Activated T-cell treated with anti-CD3 and anti-CD28 coated beads, Interleukin-2, amount 50 U/mL, for 4 hours (primary cell): ENCODE measurements at places on chromosomes 6 and 20. TPM values are rescaled to one million over a fixed set of nuclear protein-coding genes. Genes with fewer than 3 reads are reported as not detected.

GRCh38 chr6:38088829-38089228, 269.3 kb downstream of the ZFAND3 start:
- DNase-seq, result no peak

DNA sequence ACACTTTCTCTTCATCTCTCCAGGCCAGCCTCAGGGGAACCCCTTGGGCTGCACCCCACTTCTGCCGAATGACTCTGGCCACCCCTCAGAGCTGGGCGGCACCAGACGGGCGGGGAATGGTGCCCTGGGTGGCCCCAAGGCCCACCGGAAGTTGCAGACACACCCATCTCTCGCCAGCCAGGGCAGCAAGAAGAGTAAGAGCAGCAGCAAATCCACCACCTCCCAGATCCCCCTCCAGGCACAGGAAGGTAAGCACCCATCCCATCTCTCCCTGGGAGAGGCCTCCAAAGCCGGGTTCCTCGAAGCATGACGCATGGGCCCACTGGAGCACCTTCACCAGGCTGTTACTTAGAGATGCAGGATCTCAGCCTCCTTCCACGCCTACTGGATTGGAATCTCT, 11.3 kb downstream of the MDFI start:
- DNase-seq, result no peak

DNA sequence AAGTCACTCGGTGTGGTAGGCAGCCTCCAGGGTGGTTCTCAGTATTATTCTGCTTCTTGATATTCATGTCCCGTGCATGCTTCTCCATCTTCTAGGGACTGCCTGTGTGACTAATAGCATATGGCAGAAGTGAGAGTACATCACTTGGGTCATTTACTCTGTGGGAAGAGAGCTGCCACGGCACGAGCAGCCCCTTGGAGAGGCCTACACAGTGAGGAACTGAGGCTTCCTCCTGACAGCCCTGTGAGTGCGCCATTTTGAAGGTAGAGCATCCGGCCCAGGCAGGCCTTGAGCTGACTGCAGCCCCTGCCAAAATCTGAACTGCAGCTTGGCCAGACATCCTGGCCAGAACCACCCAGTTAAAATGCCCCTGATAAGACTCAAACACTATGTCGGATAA, 17.3 kb upstream of the MCUR1 start:
- no peak for DNase-seq

The SH3BGRL2 gene
- total RNA-seq, result 0.51 TPM

DNA sequence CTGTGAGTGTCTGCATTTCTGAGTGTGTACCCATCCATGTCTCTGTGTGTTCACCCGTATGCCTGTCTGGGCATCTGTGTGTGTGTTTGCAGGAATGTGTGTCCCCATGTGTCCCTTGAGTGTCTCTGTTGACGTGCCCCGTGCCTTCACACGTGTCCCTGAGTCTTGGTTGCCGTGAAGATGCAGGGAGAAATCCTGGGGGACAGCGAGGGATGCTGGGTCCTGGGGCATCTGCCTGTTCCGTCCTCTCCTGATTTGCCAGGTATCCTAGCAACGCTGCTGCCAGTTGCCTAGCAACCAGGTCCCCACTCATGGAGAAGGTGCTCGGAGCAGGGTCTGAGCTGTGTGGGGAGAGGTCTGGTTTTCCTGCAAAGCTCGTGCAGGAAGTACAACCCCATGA, 6.0 kb upstream of the LKAAEAR1 start:
- DNase-seq, result no peak

GRCh38 chr6:108721286-108721685, 126.9 kb upstream of the ARMC2 start:
- DNase-seq, result no peak

The PPIL6 gene
- total RNA-seq, result 0.27 TPM

The NMBR gene
- not detected for total RNA-seq

GRCh38 chr6:55617272-55617671, 38.3 kb upstream of the HMGCLL1 start:
- no peak for DNase-seq

The HLA-DOB gene
- 0.82 TPM for total RNA-seq

DNA sequence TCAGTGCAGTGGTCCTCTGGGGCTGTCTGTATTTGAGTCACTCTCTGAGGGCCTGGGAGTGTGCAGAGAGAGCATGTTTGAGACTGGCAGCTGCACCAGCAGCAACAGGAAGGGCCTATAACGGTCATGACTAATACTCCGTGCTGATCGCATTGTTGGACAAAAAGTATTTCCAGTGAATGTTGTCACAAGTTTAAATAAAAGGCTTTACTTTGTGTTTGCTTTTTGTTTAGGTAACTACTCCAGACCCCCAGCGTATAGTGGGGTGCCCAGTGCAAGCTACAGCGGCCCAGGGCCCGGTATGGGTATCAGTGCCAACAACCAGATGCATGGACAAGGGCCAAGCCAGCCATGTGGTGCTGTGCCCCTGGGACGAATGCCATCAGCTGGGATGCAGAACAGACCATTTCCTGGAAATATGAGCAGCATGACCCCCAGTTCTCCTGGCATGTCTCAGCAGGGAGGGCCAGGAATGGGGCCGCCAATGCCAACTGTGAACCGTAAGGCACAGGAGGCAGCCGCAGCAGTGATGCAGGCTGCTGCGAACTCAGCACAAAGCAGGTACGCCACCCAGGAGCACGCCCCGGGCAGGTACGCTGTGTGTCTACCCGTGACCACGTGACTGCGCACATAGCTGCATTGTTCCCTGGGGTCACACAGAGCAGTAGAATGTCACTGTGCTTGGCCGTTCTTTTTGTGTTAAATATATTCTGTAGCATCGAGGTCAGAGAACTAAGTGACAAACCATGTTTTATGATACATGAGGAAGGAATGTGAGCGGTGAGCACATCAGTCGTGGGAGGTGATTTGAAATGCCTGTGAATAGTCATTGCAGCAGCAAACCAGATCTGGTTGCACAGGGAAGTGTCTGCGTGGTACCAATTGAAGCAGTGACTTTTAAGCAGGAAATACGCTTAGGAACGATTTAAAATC, 174.7 kb downstream of the TMEM242 start:
- no peak for DNase-seq

DNA sequence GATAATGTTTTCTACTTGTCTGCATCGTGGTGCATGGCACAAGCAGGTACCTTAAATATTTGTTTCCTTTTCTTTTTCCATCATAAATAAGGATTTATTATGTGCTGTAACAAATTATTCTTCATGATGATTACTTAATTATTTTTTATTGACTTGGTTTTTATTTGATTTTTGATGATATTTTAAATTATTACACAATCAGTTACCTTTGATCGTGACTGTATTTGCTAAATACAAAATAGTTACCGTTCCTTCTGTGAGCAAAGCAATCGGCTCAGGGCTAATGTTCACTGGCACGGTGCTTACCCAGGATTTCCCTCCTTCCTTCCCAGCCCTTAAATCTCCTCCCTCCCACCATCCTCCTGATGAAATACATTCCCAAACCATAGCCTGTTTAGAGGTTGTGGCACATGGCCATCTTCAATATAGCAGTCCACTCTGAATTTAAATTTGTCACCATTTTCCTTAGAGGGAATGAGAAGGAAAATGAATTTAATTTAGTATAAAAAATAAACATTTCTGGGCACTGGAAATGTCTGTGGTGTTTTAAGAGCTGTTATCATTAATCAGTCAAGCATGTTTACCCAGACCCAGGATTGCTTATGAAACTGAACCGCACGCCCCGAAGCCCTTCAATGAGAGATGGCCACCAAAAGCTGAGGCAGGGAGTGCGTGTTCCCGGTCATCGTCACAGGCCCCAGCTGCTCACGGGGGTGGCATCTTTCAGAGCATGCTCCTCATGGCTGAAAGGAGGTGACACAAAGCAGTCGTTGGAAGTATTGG, 23.0 kb upstream of the EXOC2 start:
- DNase-seq, result no peak

DNA sequence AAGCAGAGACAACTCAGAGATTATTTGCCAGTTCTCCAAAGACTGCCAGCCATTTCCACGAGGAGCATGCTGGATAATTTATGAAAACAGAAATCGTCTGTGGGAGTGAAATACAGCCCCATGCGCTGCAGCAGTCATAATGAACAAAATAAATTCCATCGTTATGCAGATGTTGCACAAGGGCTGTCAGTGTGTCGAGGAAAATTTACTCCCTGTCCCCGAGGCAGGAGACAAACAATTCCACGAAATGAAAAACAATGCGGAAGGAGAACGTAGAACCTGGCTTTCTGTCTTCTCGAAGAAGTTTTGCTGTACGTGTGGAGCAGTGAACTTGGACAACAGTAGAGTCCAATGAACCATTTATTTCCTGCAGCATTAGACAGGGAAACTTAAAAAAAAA, 399.4 kb downstream of the CD83 start:
- no peak for DNase-seq

The OLIG3 gene
- total RNA-seq, result not detected
